Placental pericyte (primary cell): ENCODE measurements at places on chromosomes 16 and 17. TPM values are rescaled to one million over a fixed set of nuclear protein-coding genes. Genes with fewer than 3 reads are reported as not detected.

The C1QL1 gene
- total RNA-seq = 0.29 TPM in 1 of 2 replicates, not detected in the other

The ITGB4 gene
- 0.44 and 0.57 TPM in 2 replicates for total RNA-seq

The PLA2G15 gene
- 28.2 and 47.3 TPM in 2 replicates for total RNA-seq

The KRT33B gene
- total RNA-seq = not detected in 2 replicates

The WDR45B gene
- 43.1 and 65.4 TPM in 2 replicates for total RNA-seq

The ZNF423 gene
- total RNA-seq = under 0.01 TPM in 2 replicates

The SYNGR3 gene
- 0.86 and 5.7 TPM in 2 replicates for total RNA-seq

The DNAI2 gene
- total RNA-seq = not detected in 2 replicates

The CCL16 gene
- total RNA-seq = not detected in 2 replicates

The CLEC18B gene
- not detected in 2 replicates for total RNA-seq

The NPIPA7 gene
- 1.0 and 1.5 TPM in 2 replicates for total RNA-seq

The EFCAB13 gene
- 4.2 and 6.2 TPM in 2 replicates for total RNA-seq

The NTN3 gene
- total RNA-seq = 0.14 and 0.22 TPM in 2 replicates

The SLFN12L gene
- not detected in 2 replicates for total RNA-seq

The TBC1D3B gene
- 0.29 and 1.8 TPM in 2 replicates for total RNA-seq

The EVPL gene
- 0.29 TPM in 1 of 2 replicates, not detected in the other for total RNA-seq

The CHST4 gene
- not detected in 2 replicates for total RNA-seq

The ZMYND15 gene
- 0.22 TPM in 1 of 2 replicates, not detected in the other for total RNA-seq

The PNMT gene
- total RNA-seq = not detected in 2 replicates

The SLC2A4 gene
- total RNA-seq = 0.22 TPM in 1 of 2 replicates, not detected in the other

The C16orf78 gene
- total RNA-seq = not detected in 2 replicates

The ZG16 gene
- total RNA-seq = not detected in 2 replicates

The XPO6 gene
- total RNA-seq = 169 and 171 TPM in 2 replicates

The ITGA2B gene
- total RNA-seq = under 0.01 and 0.66 TPM in 2 replicates

The ZDHHC7 gene
- total RNA-seq = 76.6 and 98.9 TPM in 2 replicates

The ADGRG1 gene
- 0.88 and 1.4 TPM in 2 replicates for total RNA-seq
